Activated effector memory CD4-positive, alpha-beta T cell treated with Interleukin-2 at 50 U/mL for 16 hours (primary cell): ENCODE measurements at places on chromosomes 11 and 22.

GRCh38 chr11:47560426-47560825 is 5.0 kb upstream of the PTPMT1 start:
- no peak for DNase-seq

- DNase-seq, result no peak
Observed at GRCh38 chr11:71176812-71177211, 75.6 kb downstream of the SHANK2 start.

DNA sequence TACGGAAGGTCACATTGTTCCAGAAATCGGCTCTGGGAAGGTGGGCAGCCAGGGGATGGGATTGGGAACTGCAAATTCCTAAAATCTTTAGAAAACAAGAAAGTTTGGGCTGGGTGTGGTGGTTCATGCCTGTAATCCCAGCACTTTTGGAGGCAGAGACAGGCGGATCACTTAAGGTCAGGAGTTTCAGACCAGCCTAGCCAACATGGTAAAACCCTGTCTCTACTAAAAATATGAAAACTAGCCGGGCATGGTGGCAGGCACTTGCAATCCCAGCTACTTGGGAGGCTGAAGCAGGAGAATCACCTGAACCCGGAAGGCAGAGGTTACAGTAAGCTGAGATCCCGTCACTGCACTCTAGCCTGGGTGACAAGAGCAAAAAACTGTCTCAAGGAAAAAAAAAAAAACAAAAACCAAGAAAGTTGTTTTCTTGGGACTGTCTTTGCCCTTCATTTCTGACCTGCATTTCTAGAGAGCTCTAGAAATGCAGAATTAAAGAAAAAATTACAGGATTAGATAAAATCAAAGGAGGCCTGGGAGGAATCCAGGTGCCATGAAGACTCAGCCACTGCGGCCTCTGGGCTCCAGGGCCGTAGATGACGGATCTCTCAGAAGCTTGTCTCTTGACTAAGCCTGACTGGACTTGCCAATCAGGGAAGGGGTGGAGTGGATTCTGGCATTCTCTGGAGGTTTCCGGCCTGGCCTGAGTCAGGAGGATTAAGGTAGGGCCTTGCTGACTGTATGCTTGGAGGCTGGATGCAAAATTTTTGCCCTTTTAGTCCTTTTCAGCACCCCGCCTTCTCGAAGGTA is 5.3 kb upstream of the MALAT1 start:
- no peak for DNase-seq

- no peak for DNase-seq
Observed at GRCh38 chr11:9740202-9740883, 76.5 kb downstream of the SWAP70 start.

DNA sequence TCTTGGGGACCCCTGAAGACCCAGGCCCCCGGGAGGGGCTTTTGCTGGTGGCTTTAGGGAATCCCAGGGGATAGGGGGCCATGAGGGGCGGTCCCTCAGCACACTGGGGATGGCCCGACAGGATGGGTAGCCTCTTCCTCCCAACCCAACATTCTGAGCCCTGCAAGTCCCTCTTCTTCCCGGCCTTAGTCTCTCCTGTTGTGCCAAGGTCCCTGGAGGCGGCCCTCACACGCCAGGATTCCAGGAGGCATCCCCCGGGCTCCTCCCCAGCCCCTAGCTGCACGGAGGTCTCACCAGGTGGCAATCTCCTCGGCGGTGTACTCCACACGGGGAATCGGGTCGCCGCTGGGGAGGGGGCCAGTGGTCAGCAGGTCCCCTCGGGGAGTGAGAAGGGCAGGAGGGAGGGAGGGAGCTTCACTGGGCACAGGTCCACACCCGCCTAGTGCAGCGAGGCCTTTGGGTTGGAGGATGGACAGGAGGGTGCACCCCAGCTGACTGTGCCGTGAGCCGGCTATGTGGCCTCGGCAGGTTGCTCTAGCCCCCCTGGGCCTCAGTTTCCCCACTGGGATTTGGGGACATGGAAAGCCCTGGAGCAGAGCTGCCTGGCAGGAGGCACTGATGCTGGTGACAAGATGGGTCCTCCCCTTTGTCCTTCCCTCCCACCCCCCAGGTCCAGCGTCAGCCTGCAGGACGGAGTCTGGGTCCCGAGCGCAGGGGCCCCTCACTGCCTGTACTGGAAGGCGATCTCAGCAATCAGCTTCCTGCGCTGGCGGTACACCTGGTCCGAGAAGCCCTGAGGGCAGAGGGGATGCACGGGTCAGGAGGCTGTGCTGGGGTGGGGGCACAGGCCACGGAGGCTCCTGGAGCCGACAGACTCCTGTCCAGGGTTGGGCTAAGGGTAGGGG is 4.2 kb downstream of the TH start:
- no peak for DNase-seq

- DNase-seq, result no peak
Observed at GRCh38 chr11:5203366-5203765, 2.9 kb upstream of the OR51V1 start.

DNA sequence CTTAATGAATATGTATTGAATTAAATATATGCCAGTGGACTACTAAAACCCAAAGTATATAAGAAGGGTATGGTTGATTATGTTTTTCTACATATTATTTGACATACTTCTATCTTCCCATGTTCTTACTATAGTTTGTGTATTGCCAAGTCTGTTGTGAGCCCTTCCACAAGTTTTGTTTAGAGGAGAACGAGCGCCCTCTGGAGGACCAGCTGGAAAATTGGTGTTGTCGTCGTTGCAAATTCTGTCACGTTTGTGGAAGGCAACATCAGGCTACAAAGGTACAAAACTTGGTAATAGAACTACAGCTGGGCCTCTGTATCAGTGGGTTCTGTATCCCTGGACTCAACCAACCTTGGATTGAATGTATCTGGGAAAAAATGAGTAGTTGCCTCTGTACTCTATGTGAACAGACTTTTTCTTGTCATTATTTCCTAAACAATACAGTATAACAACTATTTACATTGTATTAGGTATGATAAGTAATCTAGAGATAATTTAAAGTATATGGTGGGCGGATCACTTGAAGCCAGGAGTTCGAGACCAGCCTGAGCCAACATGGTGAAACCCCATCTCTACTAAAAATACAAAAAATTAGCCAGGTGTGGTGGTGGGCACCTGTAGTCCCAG is 38.7 kb upstream of the TTC36 start:
- peak; percentile 62 for DNase-seq

- no peak for DNase-seq
Observed at GRCh38 chr22:26846645-26847044, 189.3 kb downstream of the MIAT start.

GRCh38 chr11:120205596-120206161 is 5.2 kb upstream of the OAF start:
- DNase-seq, result no peak

GRCh38 chr22:18935889-18936529 is at the start of gene PRODH:
PRODH (minus strand) TSS chr22:18936293; CDS start chr22:18936287, 6 bp downstream.
- no peak for DNase-seq

GRCh38 chr11:119520400-119520799 is 97.4 kb upstream of the THY1 start:
- no peak for DNase-seq

- DNase-seq, result no peak
Observed at GRCh38 chr11:99638073-99638553, 617.4 kb downstream of the CNTN5 start.

- DNase-seq, result peak; percentile 60
Observed at GRCh38 chr22:50270666-50271394, 650 bp upstream of the MAPK11 start.

GRCh38 chr11:19730373-19730772 is 17.7 kb downstream of the NAV2 start:
- DNase-seq, result no peak

DNA sequence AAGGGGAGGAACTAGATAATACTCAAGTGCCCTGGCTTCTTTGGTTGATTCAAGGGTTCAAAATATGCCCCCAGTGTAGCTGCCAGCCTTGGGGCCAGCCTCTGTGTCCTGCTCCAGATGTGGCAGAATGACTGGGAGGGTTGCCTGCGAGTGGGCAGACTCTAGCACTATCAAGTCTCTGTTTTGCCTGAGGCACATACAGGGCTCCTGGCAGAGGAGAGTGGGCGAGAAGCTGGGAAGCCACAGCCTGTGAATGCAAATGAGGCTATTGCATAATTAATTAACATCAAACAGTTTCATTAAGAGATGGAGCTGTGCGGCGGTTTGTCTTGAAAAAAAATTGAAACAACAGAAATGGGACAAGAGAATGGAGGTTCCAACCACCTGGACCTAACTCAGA is 50.8 kb downstream of the BUD13 start:
- DNase-seq, result no peak

- no peak for DNase-seq
Observed at GRCh38 chr11:35992548-35992947, 48.7 kb downstream of the LDLRAD3 start.

DNA sequence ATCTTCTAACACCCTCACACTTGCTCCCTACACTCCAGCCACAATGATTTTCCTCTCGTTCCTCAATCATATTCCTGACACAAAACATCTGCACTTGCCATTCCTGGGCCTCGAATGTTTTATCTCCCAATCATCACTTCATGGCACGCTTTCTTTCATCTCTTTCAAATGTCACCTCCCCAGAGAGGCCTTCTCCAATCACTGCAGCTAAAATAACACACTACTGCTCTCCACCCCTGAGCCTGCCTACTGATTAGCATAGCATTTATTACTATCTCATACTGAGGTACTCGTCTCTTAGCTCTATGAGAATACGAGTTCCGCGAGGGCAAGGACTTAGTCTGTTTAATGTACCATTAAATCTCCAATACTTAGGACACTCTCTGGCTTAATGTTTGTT is 23.5 kb downstream of the NFRKB start:
- DNase-seq, result no peak

DNA sequence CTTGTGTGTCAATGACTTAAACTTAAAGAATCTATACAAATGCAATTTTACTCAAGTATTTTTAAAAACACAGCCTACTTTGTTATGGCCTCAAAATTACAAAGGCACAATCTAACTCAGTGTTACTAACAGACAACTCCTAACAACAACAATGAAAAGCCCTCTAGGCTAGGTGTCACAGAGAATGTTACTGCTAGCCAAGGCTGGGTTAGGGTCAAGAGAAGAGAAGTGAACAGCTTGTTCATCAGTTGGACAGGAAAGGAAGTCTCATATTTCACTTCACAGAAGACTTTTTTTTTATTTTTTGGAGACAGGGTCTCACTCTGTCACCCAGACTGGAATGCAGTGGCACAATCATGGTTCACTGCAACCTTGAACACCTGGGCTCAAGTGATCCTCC is 26.0 kb downstream of the CLDN25 start:
- DNase-seq, result no peak

DNA sequence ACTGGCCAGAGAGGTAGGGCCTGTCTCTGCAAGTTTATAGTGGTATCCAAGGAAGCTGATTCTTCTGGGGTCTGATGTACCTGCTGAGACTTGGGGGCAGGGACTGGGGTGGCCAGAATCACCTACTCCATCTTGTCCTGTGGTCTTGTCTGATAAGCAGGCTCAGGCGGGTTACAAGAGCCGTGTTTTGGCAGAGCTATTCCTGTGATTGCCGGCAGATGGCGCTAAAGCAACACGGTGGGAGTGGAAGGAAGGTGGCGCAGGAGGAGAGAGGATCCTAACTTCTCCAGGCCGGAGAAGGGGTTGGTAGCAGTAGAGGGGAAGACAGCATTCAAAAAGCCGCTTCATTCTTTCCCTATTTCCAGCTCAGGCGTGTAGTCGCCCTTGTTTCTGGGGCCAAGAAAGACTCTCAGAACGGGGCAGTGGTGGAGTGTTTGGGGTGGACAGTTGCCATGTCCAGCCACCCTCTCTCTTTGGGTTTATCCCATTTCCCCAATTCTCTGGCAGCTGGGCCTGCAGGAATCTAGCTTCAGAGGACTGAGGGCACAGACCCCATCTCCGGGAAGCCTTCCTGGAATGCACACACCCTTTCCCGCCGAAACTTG is 15.1 kb downstream of the CHRM1 start:
- DNase-seq, result peak; percentile 61

- no peak for DNase-seq
Observed at GRCh38 chr11:35200811-35201341, 61.9 kb downstream of the CD44 start.

GRCh38 chr11:92272651-92273050 is 48.0 kb downstream of the FAT3 start:
- DNase-seq, result no peak

DNA sequence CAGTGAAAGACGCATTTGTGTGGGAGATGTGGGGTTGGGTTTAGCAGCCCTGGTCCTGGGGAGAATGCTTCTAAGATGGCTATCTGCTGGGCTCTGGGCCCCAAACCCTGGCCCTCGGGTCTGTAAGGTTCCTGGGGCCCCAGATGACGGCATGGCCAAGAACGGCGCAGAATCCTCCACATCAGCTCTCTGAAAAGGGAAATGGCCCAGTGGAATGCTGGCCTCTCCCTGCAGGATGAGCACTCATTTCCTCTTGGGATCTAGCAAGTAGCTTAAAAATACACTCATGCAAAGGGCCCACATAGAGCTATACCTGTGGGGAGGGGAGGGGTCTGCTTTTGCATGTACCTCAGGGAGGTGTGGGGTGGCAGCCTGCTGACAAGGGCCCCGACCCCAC is 37.5 kb upstream of the LINC01488 start:
- no peak for DNase-seq
